ENCODE measurements at places on chromosomes 12 and 14.

- no peak for DNase-seq
Observed at GRCh38 chr12:63995512-63995911, 151.0 kb downstream of the SRGAP1 start.

- no peak for DNase-seq
Observed at GRCh38 chr12:96235484-96235826, 41.3 kb downstream of the ELK3 start.

GRCh38 chr14:50025073-50025472 is 91.3 kb downstream of the VCPKMT start:
- no peak for DNase-seq

DNA sequence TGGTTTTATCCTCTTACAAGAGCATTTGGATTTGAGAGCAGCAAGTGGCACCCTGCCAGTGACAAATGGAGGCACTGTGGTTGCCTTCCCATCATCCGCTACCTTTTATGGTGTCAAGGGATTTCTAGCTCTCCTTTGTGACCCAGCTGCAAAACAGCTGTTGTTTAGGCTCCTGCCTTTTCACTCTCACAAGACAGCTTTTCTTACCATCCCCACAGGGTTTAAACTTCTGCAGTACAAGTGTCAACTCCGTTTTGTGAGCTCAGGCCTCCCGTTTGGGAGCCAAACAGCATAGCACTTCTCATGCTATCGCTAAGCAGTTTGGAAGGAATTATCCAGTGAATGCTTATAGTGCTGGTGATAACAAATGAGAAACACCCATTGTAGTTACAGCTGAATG is 331.4 kb downstream of the TMTC2 start:
- no peak for DNase-seq

DNA sequence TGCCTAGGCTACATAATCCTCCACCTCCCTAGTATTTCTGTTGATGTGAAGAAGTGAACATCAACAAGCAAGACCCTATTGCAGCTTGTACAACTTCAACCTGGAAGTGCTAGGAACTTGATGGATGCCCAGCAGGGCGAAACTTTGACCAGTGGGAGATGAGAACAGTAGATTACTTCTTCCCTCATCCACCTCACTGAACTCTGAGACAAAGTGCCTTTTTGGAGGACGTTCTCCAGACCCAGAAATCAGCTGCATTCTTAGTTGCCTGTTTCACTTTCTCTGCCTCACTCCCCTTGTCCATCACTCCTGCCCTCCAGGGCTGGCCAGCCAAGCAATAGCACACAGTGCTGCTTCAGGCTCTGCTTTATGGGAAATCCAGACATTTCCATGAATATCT is 683.4 kb downstream of the GALC start:
- no peak for DNase-seq

GRCh38 chr12:2555487-2556082 is 239.2 kb upstream of the FKBP4 start:
- DNase-seq, result no peak

DNA sequence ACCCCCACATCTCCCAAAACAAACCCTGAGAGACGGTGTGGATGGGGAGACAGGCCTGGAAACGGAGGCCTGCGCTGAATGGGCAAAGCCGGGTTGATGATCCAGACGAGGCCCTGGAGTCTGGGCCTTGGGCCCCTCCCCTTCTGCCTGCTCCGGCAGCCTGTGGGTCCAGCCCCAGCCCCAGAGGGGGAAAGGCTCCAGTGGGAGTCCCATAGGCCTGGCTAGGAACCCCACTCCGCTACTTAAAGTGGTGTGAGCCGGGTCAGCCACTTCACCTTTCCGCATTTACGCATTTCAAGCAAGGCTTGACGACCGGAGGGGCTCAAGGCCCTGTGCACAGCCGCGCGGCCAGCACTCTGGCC is 695 bp upstream of the TNFAIP2 start:
- no peak for DNase-seq

DNA sequence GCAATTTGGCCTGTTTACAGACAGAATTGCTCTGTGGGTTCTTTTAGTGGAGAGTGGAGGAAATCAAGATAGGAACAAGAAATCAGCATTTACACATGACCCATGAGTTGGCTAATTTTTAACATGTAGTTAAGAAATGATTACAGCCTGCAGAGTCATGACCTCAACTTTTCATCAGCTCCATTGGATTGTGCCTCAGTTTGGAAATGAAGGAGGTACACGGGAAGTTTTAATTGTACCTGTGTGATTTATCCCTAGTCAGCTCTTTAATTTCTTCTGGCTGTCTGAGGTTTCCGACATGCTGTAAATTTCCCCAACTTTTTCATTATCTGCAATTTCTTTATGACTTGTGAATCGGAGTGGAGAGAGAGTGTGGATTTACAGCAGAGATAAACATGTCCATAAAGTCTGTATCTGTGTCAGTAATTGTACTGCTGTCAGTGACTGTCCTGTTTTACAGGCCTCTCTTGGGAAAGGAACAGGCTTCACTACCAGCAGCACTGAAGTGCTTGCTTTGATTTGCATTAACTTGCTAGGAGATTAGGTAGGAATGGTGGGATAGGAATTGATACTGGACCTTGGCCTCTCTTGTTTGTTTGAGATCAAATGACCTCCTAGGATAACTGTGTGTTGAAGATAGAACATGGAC is 49.2 kb downstream of the LIN52 start:
- no peak for DNase-seq

- no peak for DNase-seq
Observed at GRCh38 chr12:49615725-49616124, 7.6 kb upstream of the PRPF40B start.

All from activated naive CD4-positive, alpha-beta T cell treated with Interleukin-2 at 50 U/mL for 16 hours (primary cell).